Stimulated activated naive B cell treated with anti-CD40 and anti-IgM and Interleukin-4, amounts not matched to agents 10 μg/mL and 1 μg/mL and 100 μg/mL, for 72 hours (primary cell): ENCODE measurements at places on chromosomes 6 and 20.
A peak's percentile ranks its signal among the peaks of the same experiment; 100 is the strongest.

- H3K27me3 ChIP-seq: peaks cover 38% of the 10 kb centered on the region
- no peak overlapping the region for H3K27ac ChIP-seq
- no peaks in the 10 kb centered on the region for H3K36me3 ChIP-seq
These were observed 34.0 kb downstream of the KIAA1755 start for GRCh38 chr20:38226553-38226952.

- H3K27me3 ChIP-seq: peaks cover 9% of the 10 kb centered on the region
- no peaks in the 10 kb centered on the region for H3K36me3 ChIP-seq
- no peak overlapping the region for H3K27ac ChIP-seq
- DNase-seq: no peak
These were observed 6.0 kb upstream of the MRAP2 start for GRCh38 chr6:84027340-84028181.

GRCh38 chr20:50987493-50988210 lies 29.0 kb downstream of the MOCS3 start:
- no peak overlapping the region for H3K4me3 ChIP-seq
- DNase-seq: peak; percentile 49
- no peaks in the 10 kb centered on the region for H3K36me3 ChIP-seq

DNA sequence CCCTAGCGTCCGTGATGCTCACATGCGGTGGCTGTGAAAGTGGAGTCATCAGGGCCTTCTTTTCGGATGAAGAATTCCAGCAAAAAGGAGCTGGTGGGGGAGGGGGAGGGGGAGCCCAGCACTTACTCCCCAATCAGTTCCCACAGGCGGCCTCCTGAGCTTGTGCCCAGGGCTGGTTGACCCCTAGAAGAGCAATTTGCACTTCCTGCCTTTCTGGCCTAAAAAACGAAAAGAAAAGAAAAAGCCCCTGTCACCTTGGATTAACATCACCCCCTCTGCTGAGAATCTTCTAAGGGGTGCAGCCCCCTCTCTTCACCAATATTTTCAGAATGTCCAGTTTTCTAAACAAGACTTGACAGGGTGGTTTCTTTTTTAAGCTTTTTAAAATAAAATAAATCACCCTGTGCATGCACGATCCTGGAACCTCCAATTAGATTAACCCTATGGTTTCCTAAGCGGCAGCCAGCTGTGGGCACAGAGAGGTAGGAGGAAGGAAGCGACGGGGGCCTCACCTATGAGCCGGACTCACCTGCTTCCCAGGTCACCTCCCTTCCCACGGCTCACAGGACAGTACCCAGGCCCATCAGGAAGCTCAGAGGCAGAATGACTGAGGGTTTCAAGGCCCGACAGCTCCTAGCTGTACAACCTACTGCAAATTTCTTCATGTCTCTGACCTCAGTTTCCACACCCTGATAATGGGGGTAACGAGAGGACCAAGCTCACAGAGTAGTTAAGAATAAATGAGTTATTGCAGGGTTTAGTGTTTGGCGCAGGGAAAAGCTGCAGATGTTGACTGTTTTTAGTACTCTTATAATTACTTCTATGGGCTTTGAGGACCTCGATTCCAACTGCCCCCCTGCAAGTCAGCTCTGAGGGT lies 10.5 kb upstream of the TGM2 start:
- H3K27me3 ChIP-seq: peaks cover 18% of the 10 kb centered on the region
- H3K27ac ChIP-seq: no peak overlapping the region
- no peak overlapping the region for H3K4me3 ChIP-seq
- peaks cover 3% of the 10 kb centered on the region for H3K4me1 ChIP-seq

DNA sequence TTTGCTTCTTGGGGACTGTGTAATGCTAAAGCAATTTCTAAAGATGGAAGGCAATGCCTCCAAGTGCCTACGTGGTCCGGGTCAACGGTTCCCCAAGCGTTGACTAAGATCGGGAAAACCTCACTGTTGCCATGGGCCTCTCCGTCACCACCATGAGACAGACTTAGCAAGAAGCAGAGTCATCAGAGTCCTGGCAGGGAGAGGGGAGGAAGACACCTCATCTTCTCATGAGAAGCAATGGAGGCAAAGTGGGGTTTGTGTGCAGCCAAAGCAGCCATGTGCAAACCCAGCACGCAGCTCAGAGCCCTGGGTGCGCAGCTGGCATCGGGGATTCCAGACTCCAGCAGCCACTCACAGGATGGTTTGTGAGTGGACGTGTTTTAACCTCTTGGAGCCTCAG lies 111.4 kb downstream of the SYNDIG1 start:
- H3K36me3 ChIP-seq: no peaks in the 10 kb centered on the region
- no peak overlapping the region for H3K27ac ChIP-seq
- peaks cover 20% of the 10 kb centered on the region for H3K27me3 ChIP-seq
- no peak overlapping the region for H3K4me3 ChIP-seq

GRCh38 chr20:20930500-20930899 lies 175.7 kb downstream of the LINC00237 start:
- no peak for DNase-seq
- no peak overlapping the region for H3K27ac ChIP-seq
- H3K36me3 ChIP-seq: no peaks in the 10 kb centered on the region
- no peaks in the 10 kb centered on the region for H3K4me1 ChIP-seq
- H3K4me3 ChIP-seq: no peak overlapping the region

- peaks cover 43% of the 10 kb centered on the region for H3K4me1 ChIP-seq
- H3K4me3 ChIP-seq: no peak overlapping the region
- no peak for DNase-seq
- H3K36me3 ChIP-seq: peaks cover 6% of the 10 kb centered on the region
These were observed 72.4 kb downstream of the SHLD1 start for GRCh38 chr20:5822569-5822968.

DNA sequence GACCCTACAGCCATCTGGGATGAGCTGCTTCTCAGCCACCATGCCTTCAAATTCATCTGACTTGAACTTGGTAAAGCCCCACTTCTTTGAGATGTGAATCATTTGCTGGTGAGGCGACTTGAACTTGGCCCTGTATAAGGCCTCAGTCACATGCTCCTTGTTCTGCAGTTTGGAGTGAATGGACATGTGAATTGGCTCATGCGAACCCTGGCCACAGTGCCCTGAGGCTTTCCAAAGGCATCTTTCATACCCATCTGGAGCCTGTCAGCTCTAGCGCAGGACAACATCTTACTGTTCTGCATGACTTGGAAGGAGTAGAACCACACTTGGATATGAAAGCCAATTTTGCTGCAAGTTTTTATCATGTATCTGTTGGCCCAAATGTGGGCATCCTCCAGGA lies 244.0 kb upstream of the FAM83B start:
- no peaks in the 10 kb centered on the region for H3K4me1 ChIP-seq
- no peak overlapping the region for H3K27ac ChIP-seq
- no peaks in the 10 kb centered on the region for H3K27me3 ChIP-seq
- H3K4me3 ChIP-seq: no peak overlapping the region

- peaks cover 16% of the 10 kb centered on the region for H3K27me3 ChIP-seq
- H3K4me1 ChIP-seq: no peaks in the 10 kb centered on the region
- no peak overlapping the region for H3K4me3 ChIP-seq
These were observed 158.8 kb upstream of the PHACTR1 start for GRCh38 chr6:12557765-12558164.

- peaks cover 61% of the 10 kb centered on the region for H3K27me3 ChIP-seq
- H3K4me1 ChIP-seq: no peaks in the 10 kb centered on the region
- H3K36me3 ChIP-seq: peaks cover 2% of the 10 kb centered on the region
These were observed 6.3 kb upstream of the FOXA2 start for GRCh38 chr20:22590662-22591061.

DNA sequence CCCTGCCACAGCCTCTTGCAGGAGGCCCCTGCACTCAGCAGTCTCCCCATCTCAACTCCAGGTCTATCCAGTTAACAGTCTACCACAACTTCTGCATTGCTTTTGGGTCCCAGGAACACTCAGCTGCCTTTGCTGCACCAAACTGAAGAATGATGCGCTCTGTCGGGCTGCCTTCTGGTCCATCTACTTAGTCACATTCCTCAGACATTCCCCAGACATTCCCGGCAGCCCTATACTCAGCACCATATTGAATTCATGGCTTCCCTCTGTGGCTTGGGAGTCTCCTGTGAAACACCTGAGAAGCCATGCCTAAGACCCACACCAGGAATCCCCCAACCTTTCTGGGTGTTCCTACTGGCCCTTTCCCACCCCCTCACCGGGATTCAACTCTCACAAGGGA lies 99.6 kb upstream of the COL21A1 start:
- DNase-seq: no peak
- H3K4me3 ChIP-seq: no peak overlapping the region
- H3K27me3 ChIP-seq: peaks cover 9% of the 10 kb centered on the region
- no peaks in the 10 kb centered on the region for H3K4me1 ChIP-seq

- no peaks in the 10 kb centered on the region for H3K36me3 ChIP-seq
- DNase-seq: no peak
- no peak overlapping the region for H3K4me3 ChIP-seq
These were observed 165.1 kb upstream of the PROKR2 start for GRCh38 chr20:5481872-5482271.

GRCh38 chr20:32971703-32972161 lies 32.5 kb downstream of the SUN5 start:
- H3K36me3 ChIP-seq: peaks cover 5% of the 10 kb centered on the region
- H3K4me1 ChIP-seq: peaks cover 44% of the 10 kb centered on the region
- H3K4me3 ChIP-seq: no peak overlapping the region

- H3K36me3 ChIP-seq: no peaks in the 10 kb centered on the region
- H3K4me1 ChIP-seq: peaks cover 6% of the 10 kb centered on the region
- H3K27me3 ChIP-seq: peaks cover 6% of the 10 kb centered on the region
- DNase-seq: no peak
- no peak overlapping the region for H3K4me3 ChIP-seq
These were observed 431.5 kb upstream of the ARID1B start for GRCh38 chr6:156345700-156346099.

- no peak overlapping the region for H3K27ac ChIP-seq
- no peak overlapping the region for H3K4me3 ChIP-seq
- no peaks in the 10 kb centered on the region for H3K36me3 ChIP-seq
- no peaks in the 10 kb centered on the region for H3K4me1 ChIP-seq
- no peaks in the 10 kb centered on the region for H3K27me3 ChIP-seq
- DNase-seq: no peak
These were observed 570.0 kb downstream of the TBC1D32 start for GRCh38 chr6:120764312-120764711.

GRCh38 chr6:74964871-74965441 lies 240.9 kb downstream of the COL12A1 start:
- H3K4me1 ChIP-seq: no peaks in the 10 kb centered on the region
- H3K27ac ChIP-seq: no peak overlapping the region
- DNase-seq: no peak
- no peak overlapping the region for H3K4me3 ChIP-seq
- no peaks in the 10 kb centered on the region for H3K27me3 ChIP-seq

GRCh38 chr6:51778666-51779065 lies 308.7 kb downstream of the PKHD1 start:
- H3K27me3 ChIP-seq: no peaks in the 10 kb centered on the region
- no peaks in the 10 kb centered on the region for H3K4me1 ChIP-seq
- DNase-seq: no peak
- no peak overlapping the region for H3K4me3 ChIP-seq
- H3K36me3 ChIP-seq: no peaks in the 10 kb centered on the region
- H3K27ac ChIP-seq: no peak overlapping the region

DNA sequence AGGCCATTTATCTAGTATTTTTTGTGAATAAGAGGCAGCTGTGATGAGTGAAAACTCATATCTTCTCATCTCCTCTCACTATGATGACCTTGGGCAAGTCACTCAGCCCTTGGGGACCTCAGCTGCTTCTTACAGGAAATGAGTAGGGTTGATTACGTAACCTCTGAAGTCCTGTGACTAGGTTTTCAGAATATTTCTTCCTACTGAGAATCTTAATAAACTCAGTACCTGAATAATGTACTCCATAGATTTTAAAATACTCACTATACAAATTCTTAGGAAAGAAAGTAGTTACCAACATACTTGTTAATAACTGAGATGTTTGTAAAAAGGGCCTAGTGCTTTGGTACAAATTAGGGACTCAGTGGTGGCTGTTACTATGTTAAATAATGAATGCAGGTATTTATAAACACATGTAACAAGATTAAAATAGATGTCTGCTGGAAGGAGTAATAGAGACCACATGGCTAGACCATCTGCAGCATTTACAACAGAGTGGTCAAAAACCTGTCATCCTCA lies 60.9 kb downstream of the RPRD1B start:
- H3K36me3 ChIP-seq: peaks cover 35% of the 10 kb centered on the region
- H3K27ac ChIP-seq: peak overlapping the region; percentile 92
- DNase-seq: peak; percentile 58
- H3K4me1 ChIP-seq: peaks cover 58% of the 10 kb centered on the region
- H3K4me3 ChIP-seq: peak overlapping the region; percentile 31
- no peaks in the 10 kb centered on the region for H3K27me3 ChIP-seq

GRCh38 chr6:114534813-114535212 lies 192.0 kb upstream of the HS3ST5 start:
- DNase-seq: no peak
- H3K4me3 ChIP-seq: no peak overlapping the region
- H3K27ac ChIP-seq: no peak overlapping the region
- no peaks in the 10 kb centered on the region for H3K27me3 ChIP-seq
- H3K4me1 ChIP-seq: no peaks in the 10 kb centered on the region
- H3K36me3 ChIP-seq: no peaks in the 10 kb centered on the region

GRCh38 chr6:92700411-92700810 lies 718.9 kb downstream of the EPHA7 start:
- H3K27me3 ChIP-seq: no peaks in the 10 kb centered on the region
- no peak overlapping the region for H3K27ac ChIP-seq
- no peaks in the 10 kb centered on the region for H3K4me1 ChIP-seq
- H3K4me3 ChIP-seq: no peak overlapping the region
- no peaks in the 10 kb centered on the region for H3K36me3 ChIP-seq

- H3K27ac ChIP-seq: no peak overlapping the region
- H3K36me3 ChIP-seq: no peaks in the 10 kb centered on the region
- peaks cover 9% of the 10 kb centered on the region for H3K27me3 ChIP-seq
- no peak for DNase-seq
- no peaks in the 10 kb centered on the region for H3K4me1 ChIP-seq
These were observed 88.6 kb downstream of the LIN28B start for GRCh38 chr6:105045526-105045925.

- H3K27me3 ChIP-seq: peaks cover 40% of the 10 kb centered on the region
- no peaks in the 10 kb centered on the region for H3K36me3 ChIP-seq
- no peak overlapping the region for H3K4me3 ChIP-seq
- no peak for DNase-seq
These were observed 35.4 kb downstream of the MDFI start for GRCh38 chr6:41673704-41674000.

- H3K4me3 ChIP-seq: no peak overlapping the region
- DNase-seq: no peak
- peaks cover 11% of the 10 kb centered on the region for H3K4me1 ChIP-seq
- H3K27ac ChIP-seq: no peak overlapping the region
- H3K36me3 ChIP-seq: peaks cover 2% of the 10 kb centered on the region
These were observed 79.4 kb downstream of the GFOD1 start for GRCh38 chr6:13407709-13408695.
